ENCODE measurements at places on chromosomes 7 and 10. TPM values are rescaled to one million over a fixed set of nuclear protein-coding genes. Genes with fewer than 3 reads are reported as not detected.

GNGT1 gene
- polyA plus RNA-seq: not detected

PRSS37 gene
- not detected for polyA plus RNA-seq

DNA sequence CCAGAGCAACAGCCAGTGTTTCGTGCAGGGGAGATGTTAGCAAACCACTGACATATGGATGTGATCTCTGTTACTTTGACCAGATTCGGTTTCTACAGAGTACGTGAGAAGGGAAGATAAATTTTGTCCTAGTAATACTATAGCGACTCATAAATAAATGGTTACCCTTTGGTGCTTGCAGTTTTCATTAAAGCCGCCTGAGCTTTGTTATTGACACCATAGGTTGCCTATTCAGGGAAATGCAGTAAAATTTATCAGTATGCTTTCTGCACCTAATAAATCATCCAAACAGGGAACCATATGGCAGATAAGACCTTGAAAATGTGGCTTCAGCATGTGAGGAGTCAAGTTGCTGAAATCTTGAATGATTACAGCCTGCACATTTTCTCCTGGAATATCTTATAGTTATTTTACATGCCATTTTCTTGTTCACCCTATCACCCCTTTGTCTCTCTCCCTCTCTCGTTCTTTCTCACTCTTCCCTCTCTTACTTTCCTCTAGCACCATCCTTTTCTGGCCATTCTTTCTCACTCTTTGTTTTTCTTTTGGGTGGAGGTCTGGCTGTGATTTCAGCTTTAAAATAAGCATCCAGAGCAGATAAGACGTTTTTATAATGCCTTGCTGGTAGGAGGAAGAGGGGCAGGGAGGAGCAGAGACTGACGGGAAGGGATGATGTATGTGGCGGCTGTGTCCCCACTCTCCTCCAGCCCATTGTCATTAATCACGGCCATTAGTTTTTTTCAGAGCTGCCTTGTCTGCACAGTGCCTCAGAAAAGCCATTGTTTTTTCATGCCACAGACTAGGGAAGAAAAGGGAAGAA is 182.5 kb downstream of the LRMDA start:
- no peak for DNase-seq

DNA sequence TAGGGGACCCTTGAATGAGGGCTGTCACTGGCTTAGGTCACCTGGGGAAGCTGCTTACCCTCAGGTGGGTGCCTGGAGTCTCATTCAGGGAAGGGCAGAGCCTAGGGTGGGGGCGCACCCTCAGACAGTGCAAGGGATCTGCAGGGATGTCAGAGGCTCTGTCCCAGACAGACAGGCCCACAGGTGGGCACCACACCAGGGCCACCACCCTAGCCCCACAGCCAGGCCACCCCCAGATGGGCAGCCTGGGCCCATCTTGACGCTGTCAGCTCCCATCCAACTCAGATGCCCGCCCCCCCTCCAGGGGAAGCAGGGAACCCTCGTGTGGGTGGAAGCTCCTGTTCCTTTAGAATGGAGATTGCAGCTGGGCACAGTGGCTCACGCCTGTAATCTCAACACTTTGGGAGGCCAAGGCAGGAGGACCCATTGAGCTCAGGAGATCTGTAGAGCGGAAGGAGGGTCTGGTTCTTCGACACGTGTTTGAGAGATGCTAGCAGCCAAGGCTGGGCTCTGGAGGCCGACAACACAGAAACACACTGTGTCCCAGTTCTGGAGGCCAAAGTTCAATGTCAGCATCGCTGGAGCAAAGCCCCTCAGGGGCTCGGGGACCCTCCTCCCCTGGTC is 58.5 kb upstream of the DNAJB6 start:
- DNase-seq: no peak

GRCh38 chr7:135650831-135651573 is 11.3 kb upstream of the STMP1 start:
- no peak for DNase-seq

- DNase-seq: no peak
These were observed 12.2 kb downstream of the PLAC9 start for GRCh38 chr10:80144696-80145131.

Data from right renal cortex interstitium (tissue), 3 donors.